T-helper 17 cell (primary cell): ENCODE measurements at places on chromosomes 7 and 10. TPM values are rescaled to one million over a fixed set of nuclear protein-coding genes. Genes with fewer than 3 reads are reported as not detected.
A peak's percentile ranks its signal among the peaks of the same experiment; 100 is the strongest.

Gene MRLN
- not detected for total RNA-seq

Gene TSPAN33
- 68.8 TPM for total RNA-seq

DNA sequence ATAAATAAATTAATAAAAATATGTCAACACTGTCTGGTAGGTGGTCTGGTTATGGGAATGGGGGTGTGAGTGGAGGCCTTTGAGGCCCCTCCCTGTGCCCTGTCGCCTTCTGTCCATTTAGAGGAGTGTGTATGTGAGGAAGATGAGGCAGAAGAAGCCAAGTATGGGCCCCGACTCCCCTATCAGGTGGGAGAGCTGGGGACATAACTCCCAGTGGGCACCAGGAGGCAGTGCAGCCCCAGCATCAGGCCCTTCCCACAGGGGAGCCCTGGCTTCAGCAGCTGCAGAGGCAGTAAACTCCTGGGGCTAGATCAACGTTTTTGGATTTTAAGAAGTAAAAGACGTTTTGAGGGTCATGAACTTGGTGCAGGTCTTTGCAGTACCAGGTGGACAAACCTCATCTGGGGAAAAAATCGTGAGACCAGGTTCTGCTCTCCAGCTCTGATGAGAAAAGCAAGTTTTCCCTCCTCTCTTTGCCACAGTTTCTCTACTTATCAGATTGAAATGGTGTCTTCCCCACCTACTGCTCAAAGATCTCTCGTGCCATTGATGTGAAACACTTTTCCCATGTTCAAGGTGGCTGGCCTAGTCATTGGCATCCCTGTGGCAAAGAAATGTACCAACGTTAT is 167.8 kb upstream of the EEPD1 start:
- H3K27ac ChIP-seq = no peak overlapping the region
- peaks cover 7% of the 10 kb centered on the region for H3K27me3 ChIP-seq
- no peaks in the 10 kb centered on the region for H3K36me3 ChIP-seq
- no peak overlapping the region for H3K4me3 ChIP-seq

GRCh38 chr10:11853468-11853867 is 30.3 kb downstream of the PROSER2 start:
- no peaks in the 10 kb centered on the region for H3K27me3 ChIP-seq
- no peak overlapping the region for H3K4me3 ChIP-seq
- H3K36me3 ChIP-seq = no peaks in the 10 kb centered on the region
- H3K27ac ChIP-seq = no peak overlapping the region
- H3K4me1 ChIP-seq = peaks cover 3% of the 10 kb centered on the region
- DNase-seq = no peak

- no peaks in the 10 kb centered on the region for H3K4me1 ChIP-seq
- no peak for DNase-seq
- no peak overlapping the region for H3K4me3 ChIP-seq
- peaks cover 12% of the 10 kb centered on the region for H3K27me3 ChIP-seq
- H3K27ac ChIP-seq = no peak overlapping the region
- H3K36me3 ChIP-seq = no peaks in the 10 kb centered on the region
These were observed 160.8 kb downstream of the VPS50 start for GRCh38 chr7:93392984-93393383.

DNA sequence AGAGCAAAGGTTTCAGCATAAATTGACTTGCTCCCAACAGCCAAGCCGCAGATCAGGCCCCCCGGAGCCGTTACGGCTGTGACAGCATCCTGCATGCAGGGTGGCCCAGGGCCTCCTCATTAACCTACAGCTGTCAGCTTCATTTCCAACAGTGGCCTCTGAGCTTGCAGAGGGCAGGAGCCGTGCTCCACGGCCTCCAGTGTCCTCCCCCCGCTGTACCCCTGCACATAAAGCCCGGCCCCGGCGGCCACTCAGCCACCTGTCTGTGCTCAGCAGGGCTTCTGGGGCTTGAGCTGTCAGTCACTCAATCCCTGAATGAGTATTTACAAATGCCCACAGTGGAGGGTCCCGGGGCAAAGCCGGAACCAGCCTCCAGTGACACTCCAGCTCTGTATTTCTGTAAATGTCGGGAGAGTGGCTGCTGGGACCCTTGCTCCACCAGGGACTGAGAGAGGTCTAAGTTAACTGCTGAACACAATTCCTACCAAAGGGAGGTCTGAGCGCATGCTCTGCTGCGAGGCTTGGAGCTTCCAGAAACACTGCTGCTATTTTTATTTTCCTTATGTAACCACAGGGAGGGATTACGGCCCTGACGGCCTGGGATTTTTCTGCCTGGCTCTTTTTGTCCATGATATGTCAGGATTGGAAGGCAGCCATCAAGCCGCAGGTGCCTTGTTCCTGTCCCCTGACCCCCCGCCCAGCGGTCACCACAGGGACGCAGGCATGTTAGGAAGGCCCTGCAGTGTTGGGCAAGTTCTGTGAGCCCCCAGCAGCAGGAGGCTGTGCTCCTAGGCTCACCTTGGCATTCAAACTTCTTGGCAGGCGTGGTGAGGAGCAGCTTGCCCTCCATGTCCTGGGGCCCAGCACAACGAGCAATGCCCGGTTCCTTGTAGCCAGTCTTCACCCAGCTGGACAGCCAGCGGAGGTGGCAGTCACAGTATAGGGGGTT is 165.0 kb downstream of the SLIT1 start:
- DNase-seq = no peak
- no peak overlapping the region for H3K4me3 ChIP-seq
- no peaks in the 10 kb centered on the region for H3K36me3 ChIP-seq
- H3K4me1 ChIP-seq = peaks cover 2% of the 10 kb centered on the region
- H3K27ac ChIP-seq = no peak overlapping the region
- no peaks in the 10 kb centered on the region for H3K27me3 ChIP-seq

DNA sequence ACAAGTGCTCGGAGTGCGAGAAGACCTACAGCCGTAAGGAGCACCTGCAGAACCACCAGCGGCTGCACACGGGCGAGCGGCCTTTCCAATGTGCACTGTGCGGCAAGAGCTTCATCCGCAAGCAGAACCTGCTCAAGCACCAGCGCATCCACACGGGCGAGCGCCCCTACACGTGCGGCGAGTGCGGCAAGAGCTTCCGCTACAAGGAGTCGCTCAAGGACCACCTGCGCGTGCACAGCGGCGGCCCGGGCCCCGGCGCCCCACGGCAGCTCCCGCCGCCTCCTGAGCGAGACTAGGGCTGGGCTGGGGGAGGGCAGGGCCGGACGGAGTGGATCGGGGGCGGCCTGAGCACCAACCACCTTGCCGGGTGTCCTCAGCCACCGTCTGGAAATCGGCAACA is 15.1 kb upstream of the ZNF212 start:
- no peak overlapping the region for H3K27ac ChIP-seq
- peaks cover 2% of the 10 kb centered on the region for H3K36me3 ChIP-seq
- no peak overlapping the region for H3K4me3 ChIP-seq
- no peak for DNase-seq

- H3K27ac ChIP-seq = no peak overlapping the region
- peaks cover 2% of the 10 kb centered on the region for H3K36me3 ChIP-seq
- no peak for DNase-seq
- H3K4me3 ChIP-seq = no peak overlapping the region
- H3K27me3 ChIP-seq = no peaks in the 10 kb centered on the region
These were observed 4.6 kb upstream of the C10orf95 start for GRCh38 chr10:102455893-102456471.

GRCh38 chr10:84098667-84099066 is 40.6 kb upstream of the GHITM start:
- no peak overlapping the region for H3K27ac ChIP-seq
- H3K4me1 ChIP-seq = no peaks in the 10 kb centered on the region
- H3K27me3 ChIP-seq = peaks cover 21% of the 10 kb centered on the region
- no peak overlapping the region for H3K4me3 ChIP-seq
- no peaks in the 10 kb centered on the region for H3K36me3 ChIP-seq

- no peak overlapping the region for H3K27ac ChIP-seq
- DNase-seq = no peak
- H3K27me3 ChIP-seq = peaks cover 55% of the 10 kb centered on the region
- H3K4me3 ChIP-seq = no peak overlapping the region
- peaks cover 9% of the 10 kb centered on the region for H3K4me1 ChIP-seq
These were observed 83.6 kb downstream of the FANK1 start for GRCh38 chr10:125979976-125980375.

Gene TCERG1L
- total RNA-seq = not detected

Gene SPDYE11
- not detected for total RNA-seq

GRCh38 chr7:122067077-122067476 is 77.0 kb downstream of the AASS start:
- no peaks in the 10 kb centered on the region for H3K27me3 ChIP-seq
- no peaks in the 10 kb centered on the region for H3K36me3 ChIP-seq
- H3K4me3 ChIP-seq = no peak overlapping the region
- H3K4me1 ChIP-seq = no peaks in the 10 kb centered on the region
- no peak overlapping the region for H3K27ac ChIP-seq

GRCh38 chr10:24988831-24989640 is 26.9 kb downstream of the ENKUR start:
- H3K4me1 ChIP-seq = no peaks in the 10 kb centered on the region
- peaks cover 30% of the 10 kb centered on the region for H3K27me3 ChIP-seq

DNA sequence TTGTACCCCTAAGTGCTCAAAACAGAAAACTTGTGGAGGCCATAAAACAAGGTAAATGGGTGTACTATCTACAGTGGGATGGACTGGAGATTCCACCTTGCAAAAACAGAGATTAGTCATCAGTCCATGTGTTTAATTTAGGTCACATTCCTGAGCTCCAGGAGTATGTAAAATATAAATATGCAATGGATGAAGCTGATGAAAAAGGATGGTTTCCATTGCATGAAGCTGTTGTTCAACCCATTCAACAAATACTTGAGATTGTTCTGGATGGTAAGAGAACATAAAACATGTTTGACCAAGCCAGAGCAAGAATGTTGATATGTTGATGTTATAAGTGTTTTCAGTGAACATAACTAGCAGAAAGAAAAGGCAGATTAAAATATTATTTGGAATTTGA is 14.6 kb downstream of the ASB15 start:
- H3K4me1 ChIP-seq = no peaks in the 10 kb centered on the region
- no peak overlapping the region for H3K4me3 ChIP-seq
- no peaks in the 10 kb centered on the region for H3K36me3 ChIP-seq

- H3K27ac ChIP-seq = no peak overlapping the region
- peaks cover 17% of the 10 kb centered on the region for H3K27me3 ChIP-seq
- peaks cover 4% of the 10 kb centered on the region for H3K36me3 ChIP-seq
- DNase-seq = no peak
- no peak overlapping the region for H3K4me3 ChIP-seq
- H3K4me1 ChIP-seq = no peaks in the 10 kb centered on the region
These were observed 90.3 kb downstream of the TMEM168 start for GRCh38 chr7:112699725-112700513.

- no peaks in the 10 kb centered on the region for H3K4me1 ChIP-seq
- H3K36me3 ChIP-seq = no peaks in the 10 kb centered on the region
- H3K27ac ChIP-seq = no peak overlapping the region
- no peak overlapping the region for H3K4me3 ChIP-seq
- peaks cover 40% of the 10 kb centered on the region for H3K27me3 ChIP-seq
These were observed 444.1 kb downstream of the GRID1 start for GRCh38 chr10:85922356-85923129.

Gene ATOH7
- not detected for total RNA-seq

Gene EIF5AL1
- total RNA-seq = 0.10 TPM

Gene EIF3B
- total RNA-seq = 139 TPM

DNA sequence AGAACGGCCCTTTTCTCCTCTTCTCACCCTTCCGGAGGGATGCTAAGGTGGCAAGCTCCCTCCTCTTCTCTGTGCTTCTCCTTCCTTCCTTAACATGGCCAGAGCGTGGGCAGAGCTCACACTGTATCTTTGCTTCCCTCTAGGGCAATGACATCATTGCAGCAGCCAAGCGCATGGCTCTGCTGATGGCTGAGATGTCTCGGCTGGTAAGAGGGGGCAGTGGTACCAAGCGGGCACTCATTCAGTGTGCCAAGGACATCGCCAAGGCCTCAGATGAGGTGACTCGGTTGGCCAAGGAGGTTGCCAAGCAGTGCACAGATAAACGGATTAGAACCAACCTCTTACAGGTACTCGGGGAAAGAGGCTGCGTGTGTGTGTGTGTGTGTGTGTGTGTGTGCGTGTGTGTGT is 36.6 kb downstream of the AP3M1 start:
- peaks cover 12% of the 10 kb centered on the region for H3K36me3 ChIP-seq
- no peak for DNase-seq
- H3K27me3 ChIP-seq = no peaks in the 10 kb centered on the region
- H3K27ac ChIP-seq = peak overlapping the region; percentile 87

Gene ADCY1
- not detected for total RNA-seq
